ENCODE measurements at places on chromosomes 4 and X.
A peak's percentile ranks its signal among the peaks of the same experiment; 100 is the strongest.

- DNase-seq, result peak; percentile 28
Measured at GRCh38 chr4:84582988-84583875, at the start of gene CDS1. Gene CDS1, plus strand, starts transcription at chr4:84583127. Its CDS starts 275 bp downstream, at chr4:84583402.

GRCh38 chr4:15385928-15386327 is 41.9 kb upstream of the C1QTNF7 start:
- DNase-seq, result no peak

- DNase-seq, result no peak
Measured at GRCh38 chr4:176919631-176920030, 126.9 kb upstream of the VEGFC start.

DNA sequence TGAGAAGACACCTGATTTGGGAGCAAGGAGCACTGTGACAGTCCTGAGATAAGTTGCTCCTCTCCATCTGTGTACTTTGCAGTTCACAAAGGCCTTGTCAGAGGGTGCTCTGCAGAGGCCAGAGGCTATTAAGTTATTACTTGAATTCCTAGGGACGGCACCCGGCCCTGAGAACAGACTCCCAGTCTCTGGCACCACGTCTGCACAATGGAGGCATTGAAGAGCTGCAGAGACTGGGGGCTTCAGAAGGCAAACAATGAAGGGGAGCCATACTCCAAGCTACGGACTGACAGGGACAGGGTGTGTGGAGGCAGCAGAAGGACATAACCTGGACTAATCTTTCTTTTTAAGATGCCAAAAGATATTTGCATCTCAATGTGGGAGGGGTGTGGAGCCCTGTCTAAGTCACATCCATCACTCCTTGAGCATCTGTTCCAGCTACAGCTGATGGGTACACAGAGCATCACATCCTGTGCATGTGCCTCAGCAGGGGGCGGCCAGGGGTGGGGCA is 11.5 kb downstream of the RASGEF1B start:
- no peak for DNase-seq

DNA sequence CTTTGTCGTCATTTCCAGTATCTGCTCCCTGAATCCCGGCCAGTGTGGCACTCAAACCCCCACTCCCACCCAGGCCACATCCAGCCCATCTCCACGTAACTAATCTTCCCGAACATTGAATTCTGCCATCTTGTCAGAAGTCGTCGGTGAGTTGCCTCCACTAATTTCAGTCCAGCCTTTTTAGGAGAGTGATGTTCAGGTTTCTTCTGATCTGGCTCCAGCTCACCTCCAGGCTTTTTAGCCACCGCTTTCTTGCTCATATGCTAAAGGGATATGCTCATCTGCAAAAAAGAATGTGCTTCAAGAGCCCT is 1.3 kb downstream of the TMEM165 start:
- no peak for DNase-seq

- DNase-seq, result peak; percentile 74
Measured at GRCh38 chr4:1167244-1167949, 5.0 kb downstream of the SPON2 start.

DNA sequence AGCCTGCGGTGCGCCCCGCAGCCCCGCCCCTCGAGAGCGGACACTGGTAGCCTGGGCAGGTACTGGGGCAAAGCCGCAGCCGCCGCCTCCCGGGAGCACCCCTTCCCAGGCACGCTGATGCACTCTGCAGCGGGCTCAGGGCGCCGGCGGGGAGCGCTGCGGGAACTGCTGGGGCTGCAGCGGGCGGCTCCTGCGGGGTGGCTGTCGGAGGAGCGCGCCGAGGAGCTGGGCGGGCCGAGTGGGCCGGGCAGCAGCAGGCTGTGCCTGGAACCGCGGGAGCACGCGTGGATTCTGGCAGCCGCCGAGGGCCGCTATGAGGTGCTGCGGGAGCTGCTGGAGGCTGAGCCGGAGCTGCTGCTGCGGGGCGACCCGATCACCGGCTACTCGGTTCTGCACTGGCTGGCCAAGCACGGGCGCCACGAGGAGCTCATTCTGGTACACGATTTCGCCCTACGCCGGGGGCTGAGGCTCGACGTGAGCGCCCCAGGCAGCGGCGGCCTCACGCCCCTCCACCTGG is 401 bp downstream of the SOWAHD start:
- DNase-seq, result no peak

DNA sequence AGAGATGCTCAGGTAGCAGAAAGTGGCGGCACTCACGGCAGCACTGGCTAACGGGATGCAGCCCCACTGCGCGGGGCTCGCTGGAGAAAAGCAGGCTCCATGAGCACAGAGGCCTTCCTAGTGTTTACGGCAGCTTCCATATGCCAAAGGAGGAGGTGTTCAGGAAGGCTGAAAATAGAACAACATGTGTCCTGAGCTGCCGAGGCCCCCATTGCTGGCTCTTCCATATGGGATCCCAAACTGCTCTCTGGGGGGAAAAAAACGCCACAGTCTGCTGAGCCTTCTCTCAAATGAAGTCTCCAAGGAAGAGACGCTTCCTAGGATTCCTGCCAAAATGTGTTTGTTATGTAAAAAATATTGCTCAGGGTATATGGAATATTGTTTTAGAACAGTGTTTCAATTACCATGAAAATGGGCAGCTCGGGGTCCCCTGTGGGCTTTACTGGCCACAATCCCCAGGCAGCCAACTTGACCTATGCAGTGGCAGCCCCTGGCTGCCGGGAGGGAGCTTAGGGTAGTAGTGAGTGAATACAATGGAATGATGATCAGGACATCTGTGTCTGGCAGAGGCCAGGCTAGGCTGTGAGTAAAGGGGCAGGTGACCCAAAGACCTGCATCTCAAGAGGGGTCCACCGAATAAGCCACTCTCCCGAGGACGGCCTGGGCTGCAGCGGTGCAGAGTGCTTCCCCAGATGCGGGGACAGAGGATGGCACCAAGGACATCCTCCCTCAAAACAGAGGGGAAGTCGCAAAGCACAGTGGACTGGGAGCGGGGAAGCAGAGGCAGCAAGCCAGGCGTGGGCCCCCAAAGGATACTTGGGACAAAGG is 170.1 kb downstream of the AFAP1 start:
- DNase-seq, result no peak

DNA sequence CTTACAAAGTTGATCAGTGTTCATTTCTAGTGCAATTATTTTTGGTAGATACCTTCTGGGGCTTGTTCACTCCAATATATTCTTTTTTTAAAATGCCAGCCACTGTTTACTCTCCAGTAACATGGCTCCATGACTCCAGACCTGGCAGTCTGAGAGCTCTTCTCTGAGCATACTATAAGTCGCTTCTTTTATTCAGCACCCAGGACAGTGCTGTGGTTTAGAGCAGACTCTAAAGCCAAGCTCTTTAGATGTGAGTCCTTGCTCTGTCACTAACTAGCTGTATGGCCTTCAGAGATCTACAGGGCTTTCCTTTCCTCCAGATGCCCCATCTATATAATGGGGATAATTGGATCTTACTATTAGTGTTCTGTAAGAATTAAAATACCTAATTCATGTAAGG is 200.2 kb upstream of the FAM241A start:
- no peak for DNase-seq

Measured in DMS79 (cell line).